T-helper 1 cell (primary cell): ENCODE measurements at places on chromosomes 6 and 20.

DNA sequence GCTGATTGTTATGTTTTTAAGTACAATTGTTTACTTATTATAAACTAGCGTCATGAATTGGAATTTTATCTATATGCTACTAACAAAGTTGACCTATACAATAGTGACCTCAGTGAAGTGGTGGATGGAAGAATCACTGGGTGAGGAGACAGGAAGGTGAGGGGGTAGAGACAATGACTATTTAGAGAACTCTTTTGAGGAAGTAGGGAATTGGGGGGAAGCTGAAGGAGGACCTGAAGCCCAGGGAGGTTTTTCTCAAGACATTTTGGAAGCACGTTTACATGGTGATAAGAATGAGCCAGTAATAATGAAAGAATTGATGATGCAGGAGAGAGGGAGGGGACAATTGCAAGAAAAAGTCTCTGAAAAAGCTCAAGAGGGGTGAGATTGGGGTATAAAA is 96.4 kb downstream of the RPS12 start:
- DNase-seq, result no peak

- DNase-seq, result no peak
Measured at GRCh38 chr6:39902786-39903465, 31.3 kb downstream of the MOCS1 start.

GRCh38 chr6:97215157-97215769 is 67.8 kb downstream of the MMS22L start:
- no peak for DNase-seq

DNA sequence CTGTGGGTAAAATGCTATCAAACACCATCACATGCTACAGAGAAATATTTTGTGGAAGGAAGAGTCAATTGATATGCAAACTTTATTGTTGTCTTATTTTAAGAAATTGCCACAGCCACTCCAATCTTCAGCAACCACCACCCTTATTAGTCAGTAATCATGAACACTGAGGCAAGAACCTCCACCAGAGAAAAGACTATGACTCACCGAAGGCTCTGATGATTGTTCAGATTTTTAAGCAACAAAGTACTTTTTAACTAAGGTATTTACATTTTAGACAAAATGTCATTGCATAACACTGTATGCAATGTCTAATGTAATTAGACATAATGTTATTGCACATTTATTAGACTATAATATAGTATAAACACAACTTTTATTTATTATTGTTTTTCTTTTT is 26.2 kb upstream of the MMP24 start:
- no peak for DNase-seq

GRCh38 chr20:35007891-35008290 is 52.2 kb downstream of the MYH7B start:
- no peak for DNase-seq

- no peak for DNase-seq
Measured at GRCh38 chr20:36167902-36168503, 13.5 kb downstream of the EPB41L1 start.

DNA sequence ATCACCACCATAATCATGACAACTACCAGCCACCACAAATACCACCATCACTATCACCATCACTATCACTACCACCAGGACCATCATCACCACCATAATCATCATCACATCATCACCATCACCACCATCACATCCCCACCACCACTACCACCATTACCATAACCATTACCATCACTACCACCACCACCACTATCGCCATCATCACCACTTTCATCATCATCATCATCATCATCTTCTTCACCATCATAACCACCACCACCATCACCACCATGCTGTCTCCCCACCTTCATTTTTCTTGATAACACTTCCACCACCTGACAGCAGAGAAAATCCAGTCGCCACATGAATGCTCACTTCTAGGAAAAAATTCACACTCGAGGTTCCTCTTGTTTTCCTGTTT is 253.6 kb downstream of the ANKRD60 start:
- no peak for DNase-seq

GRCh38 chr6:31888276-31889258 is 8.9 kb downstream of the EHMT2 start:
- DNase-seq, result peak; percentile 31

- no peak for DNase-seq
Measured at GRCh38 chr6:10963113-10963512, 76.3 kb downstream of the SYCP2L start.

DNA sequence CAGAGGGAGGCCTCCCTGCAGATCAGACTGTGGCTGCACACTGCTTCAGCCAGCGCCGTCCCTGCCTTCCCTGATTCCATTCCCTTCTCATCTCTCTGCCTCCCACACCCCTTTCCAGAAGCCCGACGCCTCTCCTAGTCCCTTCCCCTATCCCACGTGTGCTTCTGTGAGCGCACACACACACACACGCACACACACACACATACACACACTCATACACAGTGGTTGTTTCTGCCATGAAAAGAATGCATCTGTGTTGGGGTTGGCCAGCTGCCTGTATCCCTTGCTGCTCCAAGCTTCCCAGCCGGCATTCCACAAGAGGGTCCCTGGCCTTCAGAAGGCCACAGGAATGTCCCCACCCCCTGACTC is 51.7 kb downstream of the MOCS1 start:
- no peak for DNase-seq
